Esophagus squamous epithelium (tissue), 5 donors: ENCODE measurements at places on chromosomes 12 and 14.

GRCh38 chr12:86748894-86749293 is 492.7 kb upstream of the MGAT4C start:
- DNase-seq, result no peak

- no peak for DNase-seq
These were observed 57.2 kb upstream of the ATP2A2 start for GRCh38 chr12:110223777-110224378.

DNA sequence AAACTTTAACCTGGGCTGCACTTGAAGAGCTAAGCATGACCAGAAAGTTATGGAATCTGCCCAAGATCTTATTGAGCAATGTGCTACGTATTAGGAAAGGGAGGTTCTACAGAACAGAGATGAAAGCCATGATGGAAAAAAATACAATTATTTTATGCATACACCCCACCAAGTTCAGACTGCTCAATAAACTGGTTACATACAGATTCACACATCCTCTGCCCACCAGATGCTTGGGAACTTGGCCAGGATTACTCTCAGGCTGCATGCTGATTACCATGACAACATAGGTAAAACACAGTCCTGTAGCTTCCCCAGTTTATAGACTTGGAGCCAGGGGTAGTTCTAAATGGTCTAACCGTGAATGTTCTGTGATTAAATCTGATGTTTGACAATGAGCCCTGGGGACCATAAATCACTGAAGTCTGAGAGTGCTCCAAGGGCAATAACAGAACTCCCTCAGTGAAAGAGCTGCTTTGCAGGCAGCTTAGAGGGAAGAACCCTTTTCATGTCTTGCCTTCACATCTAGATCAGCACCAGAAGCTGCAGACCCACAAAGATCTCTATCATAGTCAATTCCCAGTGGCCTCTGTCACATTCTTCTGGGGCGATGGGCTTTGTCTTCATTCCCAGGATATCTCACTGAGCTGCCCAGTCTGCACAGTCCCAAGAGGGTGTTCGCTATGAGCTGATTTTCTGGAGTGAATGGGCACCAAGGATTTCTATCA is 232.2 kb downstream of the EMP1 start:
- no peak for DNase-seq

DNA sequence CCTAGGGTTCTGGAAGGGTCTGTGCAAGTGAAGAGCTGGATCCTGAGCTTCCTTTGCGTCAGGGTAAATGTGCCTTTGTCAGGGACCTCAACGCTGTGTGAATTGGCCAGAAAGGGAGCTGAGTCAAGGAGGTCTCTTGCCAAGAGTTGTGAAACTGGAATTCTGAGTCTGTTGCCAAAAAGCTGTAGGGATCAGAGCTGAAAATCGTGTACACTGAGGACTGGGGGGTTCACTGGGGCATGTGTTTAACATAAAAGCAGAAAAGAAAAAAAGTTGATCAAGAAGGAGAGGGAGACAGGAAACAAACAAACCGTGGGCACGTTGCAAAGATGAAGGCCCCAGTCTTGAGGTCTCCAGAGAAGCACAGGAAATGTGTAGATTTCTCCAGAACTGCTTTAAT is 1081.5 kb downstream of the VRK1 start:
- DNase-seq, result no peak

- no peak for DNase-seq
These were observed 10.1 kb upstream of the CABP1 start for GRCh38 chr12:120630104-120630892.
